ENCODE measurements at places on chromosomes 6 and 20. TPM values are rescaled to one million over a fixed set of nuclear protein-coding genes. Genes with fewer than 3 reads are reported as not detected.

The NANP gene
- total RNA-seq: 14.7 TPM

The ZC2HC1B gene
- not detected for total RNA-seq

The TNNC2 gene
- not detected for total RNA-seq

The DYNLT2 gene
- total RNA-seq: 2.8 TPM
